ENCODE measurements at places on chromosomes 11 and 22.

GRCh38 chr11:127766734-127767133 lies 766.2 kb upstream of the KIRREL3 start:
- DNase-seq, result no peak

DNA sequence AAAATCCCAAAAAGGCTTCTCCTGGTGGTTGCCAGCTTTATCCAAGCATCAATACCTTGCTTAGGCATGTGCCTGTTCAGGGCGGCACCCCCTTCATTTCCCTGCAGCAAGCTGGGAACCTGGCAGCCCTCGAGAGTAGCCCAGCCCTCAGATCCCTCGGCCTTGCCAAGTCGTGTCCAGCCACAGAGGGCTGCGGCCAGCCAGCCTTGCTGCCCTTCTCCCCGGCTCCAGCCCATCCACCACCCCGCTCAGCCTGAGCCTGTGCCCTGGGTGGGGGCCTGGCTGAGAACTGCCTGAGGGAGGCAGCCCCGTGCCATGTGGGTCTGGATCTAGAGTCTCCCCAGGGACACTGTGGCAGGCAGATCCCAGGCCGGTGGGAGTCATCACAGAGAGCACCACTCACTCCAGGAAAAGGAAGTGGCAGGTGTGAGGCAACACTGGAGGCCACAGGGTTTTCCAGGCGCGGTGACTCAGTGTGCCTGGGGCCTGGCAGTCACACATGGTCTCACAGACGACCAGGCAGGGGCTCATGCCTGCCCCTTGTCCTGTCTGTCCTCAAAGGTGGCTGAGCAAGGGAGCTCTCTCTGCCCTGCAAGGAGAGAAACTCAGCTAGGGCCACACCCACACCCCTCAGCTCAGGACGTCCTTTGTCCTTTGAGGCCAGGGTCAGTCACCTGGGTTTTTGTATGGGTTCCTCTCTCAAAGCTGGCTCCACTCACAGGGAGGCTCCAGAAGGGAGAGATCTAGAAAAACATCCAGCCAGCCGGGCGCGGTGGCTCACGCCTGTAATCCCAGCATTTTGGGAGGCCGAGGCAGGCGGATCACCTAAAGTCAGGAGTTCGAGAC lies 12.2 kb upstream of the CDC42BPG start:
- peak; percentile 84 for DNase-seq

DNA sequence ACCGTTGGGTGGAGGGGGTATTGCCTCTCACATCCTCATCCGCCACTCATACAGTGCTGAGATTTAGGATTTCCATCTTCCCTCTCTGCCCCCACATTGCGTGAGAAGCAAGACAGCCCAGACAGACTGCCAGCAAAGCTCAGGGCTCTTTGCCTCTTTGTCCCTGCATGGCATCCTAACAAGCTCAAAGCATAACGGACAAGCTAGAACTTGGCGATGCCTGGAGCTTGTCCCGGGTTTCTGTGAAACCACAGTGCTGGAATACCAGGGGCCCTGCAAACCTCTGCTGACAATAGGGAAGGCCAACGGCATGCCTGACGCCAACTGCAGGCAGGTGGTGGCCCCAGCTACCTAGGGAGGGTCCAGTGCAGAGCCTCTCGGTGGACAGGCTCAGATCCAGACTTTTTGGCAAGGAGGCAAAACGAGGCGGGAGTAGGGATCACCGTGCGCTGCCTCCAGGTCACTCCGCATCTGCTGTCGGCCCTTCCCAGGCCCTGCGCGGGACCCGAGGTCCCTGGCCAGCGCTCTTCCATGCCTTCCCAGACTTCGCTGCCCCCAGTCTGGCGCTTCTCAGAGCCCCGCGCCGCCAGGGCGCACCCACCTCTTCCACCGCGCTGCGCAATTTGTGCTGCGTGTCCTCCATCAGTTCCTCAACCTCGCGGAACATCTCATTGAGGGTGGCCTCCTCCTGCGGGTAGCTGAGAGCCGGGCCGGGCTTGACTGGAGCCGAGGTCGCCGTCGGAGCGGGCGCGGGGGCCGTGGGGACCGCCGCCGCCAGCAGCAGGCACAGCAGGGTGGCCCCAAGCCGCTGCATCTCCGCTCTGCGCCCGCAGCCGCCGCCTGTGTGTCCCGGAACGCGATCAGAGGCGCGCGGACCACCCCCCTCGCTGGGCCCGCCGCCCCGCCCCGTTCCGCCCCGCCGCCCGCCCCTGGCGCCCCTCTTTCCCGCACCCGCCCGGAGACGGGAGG lies at the start of gene DKK3:
Gene DKK3, minus strand, starts transcription at position 858 of the 969 bp plus-strand sequence. Its CDS starts 44 bp downstream, at position 814.
- no peak for DNase-seq

DNA sequence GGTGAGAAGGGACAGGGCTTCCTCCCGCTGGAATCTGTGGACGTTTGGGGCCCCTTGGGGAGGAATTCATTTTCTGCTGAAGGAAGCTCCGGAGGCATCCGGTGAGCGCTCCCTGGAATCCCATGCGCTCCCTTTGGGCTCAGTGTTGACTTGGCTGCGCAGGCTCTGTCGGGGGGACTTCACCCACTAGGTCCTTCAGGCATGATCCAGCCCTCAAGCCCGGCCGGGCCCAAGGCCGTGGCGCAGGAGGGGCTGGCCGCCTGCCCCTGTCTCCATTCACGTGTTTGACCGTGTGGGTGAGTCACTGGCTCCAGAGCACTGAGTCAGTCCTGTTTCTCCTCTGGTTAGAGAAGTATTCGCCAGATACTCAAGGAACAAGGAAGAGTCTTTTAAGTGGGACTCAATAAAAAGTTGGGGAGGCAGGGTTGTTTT lies 1.4 kb downstream of the CTTN start:
- DNase-seq, result no peak

- DNase-seq, result no peak
Observed at GRCh38 chr11:66467756-66468155, 1.1 kb downstream of the PELI3 start.

All from activated CD8-positive, alpha-beta memory T cell treated with anti-CD3 and anti-CD28 coated beads, Interleukin-2, amount 50 U/mL, for 48 hours (primary cell).